Hair follicular keratinocyte (primary cell): ENCODE measurements at places on chromosomes 1 and 21. TPM values are rescaled to one million over a fixed set of nuclear protein-coding genes. Genes with fewer than 3 reads are reported as not detected.

The KDM1A gene
- 69.3 and 92.3 TPM in 2 replicates for total RNA-seq

The FMN2 gene
- total RNA-seq: not detected in 2 replicates

The OR6N1 gene
- total RNA-seq: not detected in 2 replicates

The YTHDF2 gene
- 35.3 and 44.1 TPM in 2 replicates for total RNA-seq

The NIPAL3 gene
- total RNA-seq: 43.9 and 46.5 TPM in 2 replicates

The NR1I3 gene
- not detected in 2 replicates for total RNA-seq

The ACTA1 gene
- total RNA-seq: not detected in 2 replicates

The SPATA17 gene
- total RNA-seq: 0.30 and 0.55 TPM in 2 replicates

The HLCS gene
- total RNA-seq: 13.0 and 23.1 TPM in 2 replicates

The LENEP gene
- not detected in 2 replicates for total RNA-seq

The ANGPTL1 gene
- total RNA-seq: not detected in 2 replicates

The C8B gene
- not detected in 2 replicates for total RNA-seq

The MPL gene
- 0.08 and 0.34 TPM in 2 replicates for total RNA-seq

The LCE1C gene
- 1.1 and 9.9 TPM in 2 replicates for total RNA-seq

The FCGR3A gene
- total RNA-seq: not detected in 2 replicates

The TIE1 gene
- total RNA-seq: not detected in 2 replicates
